Gastroesophageal sphincter (tissue), 4 donors: ENCODE measurements at places on chromosomes 6 and 20. TPM values are rescaled to one million over a fixed set of nuclear protein-coding genes. Genes with fewer than 3 reads are reported as not detected.

Gene PKHD1
- total RNA-seq = not detected

Gene RHAG
- 0.94 TPM for total RNA-seq

Gene NEDD9
- total RNA-seq = 13.1 TPM

Gene OR2H1
- total RNA-seq = not detected

Gene SLC35D3
- not detected for total RNA-seq

Gene OPRM1
- 0.87 TPM for total RNA-seq

Gene RUNX2
- 0.16 TPM for total RNA-seq

Gene HLA-F
- 45.3 TPM for total RNA-seq

Gene TCF19
- total RNA-seq = 3.9 TPM

Gene PRKN
- 12.4 TPM for total RNA-seq
